ENCODE measurements at places on chromosomes 7 and 10. TPM values are rescaled to one million over a fixed set of nuclear protein-coding genes. Genes with fewer than 3 reads are reported as not detected.

Gene KCNIP2
- 2.3 TPM for total RNA-seq

Gene PRKAR2B
- total RNA-seq: 5.8 TPM

Gene EBLN1
- total RNA-seq: not detected

- DNase-seq: no peak
Measured at GRCh38 chr10:101724446-101724845, 29.5 kb upstream of the FBXW4 start.

- no peak for DNase-seq
Measured at GRCh38 chr10:62788861-62789467, 15.6 kb upstream of the ADO start.

GRCh38 chr7:107644309-107644974, 16.2 kb upstream of the SLC26A4 start:
- no peak for DNase-seq

GRCh38 chr7:105339404-105340323, 49.1 kb downstream of the SRPK2 start:
- no peak for DNase-seq

DNA sequence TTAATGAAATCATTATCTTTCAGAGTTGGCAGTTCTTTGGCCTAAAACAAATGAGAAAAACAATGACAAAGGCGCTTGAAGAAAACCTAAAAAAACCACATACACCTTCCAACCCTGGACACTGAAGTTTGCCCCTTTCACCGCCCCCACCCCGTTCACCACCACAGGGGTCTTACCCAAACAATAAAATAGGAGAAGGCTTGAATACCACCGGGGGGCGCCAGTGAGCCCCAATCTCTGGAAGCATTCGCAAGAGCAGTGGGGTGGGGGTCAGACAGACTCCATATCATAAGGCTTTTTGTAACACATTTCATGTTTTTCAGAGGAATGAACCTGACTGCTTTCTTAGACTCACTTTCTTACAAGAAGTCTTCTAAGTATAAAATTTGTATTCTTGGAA, 163.6 kb downstream of the PIP4K2A start:
- peak; percentile 87 for DNase-seq

- no peak for DNase-seq
Measured at GRCh38 chr10:86899670-86900276, 57.6 kb downstream of the MMRN2 start.

DNA sequence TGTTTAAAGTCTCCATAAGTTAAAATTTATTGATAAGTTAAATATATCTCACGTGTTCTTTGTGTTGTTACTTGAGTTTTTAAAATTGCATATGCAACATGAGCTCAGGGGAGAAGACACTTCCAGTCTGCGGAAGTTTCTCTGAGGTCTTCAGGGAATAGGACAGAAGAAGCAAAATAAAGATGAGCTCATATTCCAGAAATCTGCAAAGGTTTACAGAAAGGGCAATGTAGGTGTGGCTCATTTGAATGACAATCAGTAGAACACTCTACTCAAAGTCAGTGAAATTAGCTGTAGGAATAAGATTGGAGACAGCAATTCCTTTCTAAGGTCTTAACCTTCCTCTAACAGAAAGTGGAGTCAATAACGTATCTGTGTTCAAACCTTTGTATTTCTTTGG, 53.7 kb downstream of the CACNA2D1 start:
- DNase-seq: no peak
